ENCODE measurements at places on chromosomes 4 and X. TPM values are rescaled to one million over a fixed set of nuclear protein-coding genes. Genes with fewer than 3 reads are reported as not detected.

DUX4 gene
- not detected for polyA plus RNA-seq

PABPC5 gene
- polyA plus RNA-seq = 0.88 TPM

TKTL1 gene
- polyA plus RNA-seq = 0.05 TPM

REELD1 gene
- polyA plus RNA-seq = 0.10 TPM

SERTM2 gene
- polyA plus RNA-seq = not detected

KCTD8 gene
- polyA plus RNA-seq = 0.25 TPM

All from adipose tissue (tissue), 3 donors.